Activated CD4-positive, alpha-beta memory T cell treated with anti-CD3 and anti-CD28 coated beads for 36 hours (primary cell): ENCODE measurements at places on chromosomes 7 and 10. TPM values are rescaled to one million over a fixed set of nuclear protein-coding genes. Genes with fewer than 3 reads are reported as not detected.

DNA sequence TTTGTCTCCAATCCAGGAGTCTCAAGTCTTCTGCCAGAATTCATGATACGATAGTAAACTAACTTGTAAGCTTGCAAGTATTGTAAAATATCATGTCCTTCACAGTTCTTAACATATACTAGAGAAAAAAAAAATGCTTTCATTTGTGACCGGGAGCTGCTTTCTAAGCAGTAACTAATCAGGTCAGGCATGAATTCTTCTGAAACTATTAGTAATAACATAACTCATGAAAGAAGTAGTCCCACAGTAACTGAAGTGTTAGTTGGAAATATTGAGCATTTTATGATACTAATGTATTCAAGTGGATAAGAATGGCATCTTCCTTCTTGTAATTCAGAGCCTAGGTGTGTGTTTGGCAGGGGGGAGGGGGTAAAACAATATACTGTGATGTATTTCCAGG, 665.6 kb downstream of the DNAJB9 start:
- H3K36me3 ChIP-seq: no peaks in the 10 kb centered on the region
- H3K4me1 ChIP-seq: no peaks in the 10 kb centered on the region
- no peaks in the 10 kb centered on the region for H3K27me3 ChIP-seq

GRCh38 chr10:106857213-106857612, 307.3 kb downstream of the SORCS1 start:
- no peaks in the 10 kb centered on the region for H3K4me1 ChIP-seq
- H3K4me3 ChIP-seq: no peak overlapping the region
- no peaks in the 10 kb centered on the region for H3K36me3 ChIP-seq
- no peak overlapping the region for H3K27ac ChIP-seq
- H3K27me3 ChIP-seq: no peaks in the 10 kb centered on the region
- no peak for DNase-seq

- no peaks in the 10 kb centered on the region for H3K27me3 ChIP-seq
- no peak overlapping the region for H3K27ac ChIP-seq
- H3K4me1 ChIP-seq: no peaks in the 10 kb centered on the region
- H3K4me3 ChIP-seq: no peak overlapping the region
These were observed 720.5 kb downstream of the GRID1 start for GRCh38 chr10:85645926-85646711.

DNA sequence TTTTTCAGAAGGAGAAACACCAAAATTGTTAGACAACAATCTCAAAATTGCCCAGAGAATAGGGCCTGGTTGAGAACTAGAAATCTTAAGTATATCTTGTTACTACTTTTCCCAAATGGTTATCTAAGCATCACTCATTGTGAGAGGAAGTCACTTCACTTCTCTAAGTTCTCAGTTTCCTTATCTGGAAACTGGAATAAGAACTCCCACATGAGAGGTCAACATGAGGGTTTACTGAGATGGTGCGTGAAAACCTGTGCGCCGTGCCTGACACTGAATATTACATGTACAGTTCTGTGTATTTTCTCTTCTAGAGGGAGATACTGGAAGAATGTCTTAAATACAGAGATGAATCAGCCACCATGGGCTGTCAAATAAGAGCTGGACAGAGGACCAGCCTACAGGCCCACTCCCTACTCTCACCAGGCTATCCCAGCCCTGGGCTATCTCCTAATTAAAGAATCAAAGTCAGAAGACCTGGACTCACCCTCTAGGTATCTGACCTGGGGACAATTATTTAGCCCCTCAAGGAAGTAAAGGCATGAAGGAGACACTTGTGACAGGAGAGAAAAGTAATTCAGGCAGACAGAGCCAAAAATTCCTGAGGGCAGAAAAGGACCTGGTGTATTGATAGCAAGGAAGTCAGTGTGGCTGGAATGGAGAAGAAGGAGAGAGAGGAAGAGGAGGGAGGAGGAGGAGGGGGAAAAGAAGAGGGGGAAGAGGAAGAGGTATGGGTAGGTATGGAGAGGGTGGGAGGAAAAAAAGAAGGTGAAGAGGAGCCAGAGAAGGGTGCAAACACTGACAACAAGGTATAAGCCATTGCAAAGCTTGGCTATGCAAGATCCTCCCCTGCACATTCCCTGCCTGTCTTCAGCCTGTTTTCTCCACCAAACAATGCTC, 44.9 kb downstream of the CCDC71L start:
- no peak overlapping the region for H3K4me3 ChIP-seq
- no peak overlapping the region for H3K27ac ChIP-seq
- H3K27me3 ChIP-seq: peaks cover 2% of the 10 kb centered on the region
- no peak for DNase-seq

DNA sequence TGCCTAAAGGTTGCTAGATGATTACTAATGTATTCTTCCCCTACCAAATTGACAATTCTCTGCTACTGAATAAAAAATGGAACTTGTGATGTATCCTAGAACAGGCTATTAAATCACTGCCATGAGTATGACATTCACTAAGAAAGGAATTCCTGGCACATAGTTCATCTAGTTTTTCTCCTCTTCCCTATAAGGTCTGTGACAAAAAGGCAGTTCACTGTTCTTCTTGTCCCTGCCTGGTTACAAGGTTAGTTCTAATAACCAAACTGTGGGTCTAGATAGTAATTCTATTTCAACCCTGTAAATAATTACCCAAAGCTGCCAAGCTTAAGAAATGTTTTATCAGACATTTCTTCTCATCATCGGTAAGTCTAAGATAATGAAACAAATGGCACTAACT, 245.6 kb downstream of the BICC1 start:
- DNase-seq: no peak
- no peaks in the 10 kb centered on the region for H3K4me1 ChIP-seq
- no peak overlapping the region for H3K27ac ChIP-seq
- no peaks in the 10 kb centered on the region for H3K27me3 ChIP-seq

- no peaks in the 10 kb centered on the region for H3K36me3 ChIP-seq
- peaks cover 12% of the 10 kb centered on the region for H3K4me1 ChIP-seq
- H3K27me3 ChIP-seq: no peaks in the 10 kb centered on the region
- H3K27ac ChIP-seq: no peak overlapping the region
These were observed 8.9 kb downstream of the SH2B2 start for GRCh38 chr7:102295346-102296178.

DNA sequence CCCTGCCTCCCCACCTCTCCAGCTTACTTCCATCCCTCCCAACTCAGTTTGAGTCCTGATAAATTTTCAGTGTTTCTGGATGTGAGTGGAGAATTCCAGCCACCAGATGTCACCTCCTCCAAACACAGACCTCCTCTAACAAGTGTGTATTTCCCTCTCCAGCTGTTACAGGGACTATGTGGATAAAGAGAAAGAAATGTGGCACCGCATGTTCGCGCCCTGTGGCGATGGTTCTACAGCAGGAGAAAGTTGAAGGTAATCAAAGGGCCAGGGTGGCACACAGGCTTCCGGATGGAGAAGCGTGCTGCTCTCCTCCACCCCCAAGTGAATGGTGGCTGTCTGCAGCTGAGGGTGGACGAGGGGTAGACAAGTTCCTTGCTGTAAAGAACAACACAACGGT, 14.7 kb downstream of the FKBP6 start:
- H3K27ac ChIP-seq: no peak overlapping the region
- no peaks in the 10 kb centered on the region for H3K4me1 ChIP-seq
- H3K4me3 ChIP-seq: no peak overlapping the region
- H3K36me3 ChIP-seq: no peaks in the 10 kb centered on the region
- H3K27me3 ChIP-seq: peaks cover 6% of the 10 kb centered on the region

- H3K36me3 ChIP-seq: no peaks in the 10 kb centered on the region
- no peak overlapping the region for H3K4me3 ChIP-seq
- H3K4me1 ChIP-seq: no peaks in the 10 kb centered on the region
These were observed 44.1 kb downstream of the DGKB start for GRCh38 chr7:14858410-14858809.

GRCh38 chr7:104536956-104537355, 208.6 kb downstream of the LHFPL3 start:
- DNase-seq: no peak
- no peaks in the 10 kb centered on the region for H3K36me3 ChIP-seq
- H3K27me3 ChIP-seq: peaks cover 2% of the 10 kb centered on the region
- no peak overlapping the region for H3K4me3 ChIP-seq

- no peak overlapping the region for H3K4me3 ChIP-seq
- no peak overlapping the region for H3K27ac ChIP-seq
- peaks cover 2% of the 10 kb centered on the region for H3K36me3 ChIP-seq
- peak; percentile 22 for DNase-seq
These were observed 18.0 kb upstream of the NUDCD3 start for GRCh38 chr7:44508328-44509030.

DNA sequence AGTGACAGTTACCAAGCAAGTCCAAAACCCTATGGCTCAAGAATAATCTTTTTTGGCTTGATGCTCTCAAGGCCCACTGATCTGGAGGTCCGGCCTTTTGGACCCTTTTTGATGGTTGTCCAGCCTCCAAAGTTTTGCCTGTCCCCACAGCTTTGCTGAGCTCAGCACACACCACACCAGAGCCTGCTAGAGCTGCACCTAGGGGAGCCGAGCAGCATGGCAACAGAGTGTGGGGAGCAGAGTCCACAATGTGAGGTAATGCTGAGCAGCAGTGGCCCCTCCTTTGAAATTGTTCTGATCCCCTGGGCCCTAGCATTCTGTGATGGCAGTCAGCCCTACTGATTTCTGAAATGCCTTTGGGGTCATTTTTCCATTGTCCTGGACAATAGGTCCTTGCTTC, 9.3 kb downstream of the GIMAP7 start:
- peaks cover 49% of the 10 kb centered on the region for H3K4me1 ChIP-seq
- DNase-seq: peak; percentile 44
- H3K4me3 ChIP-seq: no peak overlapping the region
- H3K27me3 ChIP-seq: no peaks in the 10 kb centered on the region
- peaks cover 44% of the 10 kb centered on the region for H3K36me3 ChIP-seq

- H3K4me3 ChIP-seq: no peak overlapping the region
- DNase-seq: no peak
- H3K27me3 ChIP-seq: no peaks in the 10 kb centered on the region
These were observed 132.9 kb downstream of the FZD1 start for GRCh38 chr7:91397096-91397495.

- H3K4me1 ChIP-seq: no peaks in the 10 kb centered on the region
- peaks cover 3% of the 10 kb centered on the region for H3K27me3 ChIP-seq
- H3K27ac ChIP-seq: no peak overlapping the region
- no peak for DNase-seq
- no peak overlapping the region for H3K4me3 ChIP-seq
These were observed 93.0 kb downstream of the ABLIM1 start for GRCh38 chr10:114565066-114565465.

GRCh38 chr7:109926738-109927137, 1164.2 kb upstream of the LRRN3 start:
- no peaks in the 10 kb centered on the region for H3K4me1 ChIP-seq
- no peaks in the 10 kb centered on the region for H3K36me3 ChIP-seq
- no peak for DNase-seq
- no peak overlapping the region for H3K27ac ChIP-seq
- H3K4me3 ChIP-seq: no peak overlapping the region
- H3K27me3 ChIP-seq: no peaks in the 10 kb centered on the region

- no peak overlapping the region for H3K27ac ChIP-seq
- no peak overlapping the region for H3K4me3 ChIP-seq
- no peaks in the 10 kb centered on the region for H3K27me3 ChIP-seq
These were observed 43.3 kb downstream of the TAF3 start for GRCh38 chr10:7861509-7862120.

Gene PNLIPRP1
- total RNA-seq: not detected

Gene NACAD
- total RNA-seq: 0.21 TPM

Gene CTAGE6
- total RNA-seq: 1.6 TPM

Gene HECW1
- total RNA-seq: not detected
